ENCODE measurements at places on chromosomes 3 and 15.
A peak's percentile ranks its signal among the peaks of the same experiment; 100 is the strongest.

- peak; percentile 87 for DNase-seq
Observed at GRCh38 chr3:20039765-20040547, at the start of gene KAT2B. Gene KAT2B (plus strand): TSS chr3:20040446. CDS start chr3:20040478, 32 bp downstream.

- no peak for DNase-seq
Observed at GRCh38 chr15:98981851-98982722, 25.5 kb downstream of the PGPEP1L start.

GRCh38 chr3:14307656-14308302, 94.6 kb upstream of the SLC6A6 start:
- DNase-seq, result no peak

GRCh38 chr15:77693576-77693975, 60.9 kb upstream of the LINGO1 start:
- no peak for DNase-seq

GRCh38 chr15:57820119-57820518, 113.6 kb downstream of the POLR2M start:
- no peak for DNase-seq

GRCh38 chr15:52288051-52288942, 7.3 kb downstream of the MYO5C start:
- DNase-seq, result no peak

- no peak for DNase-seq
Observed at GRCh38 chr15:25417604-25418003, 21.2 kb downstream of the UBE3A start.

DNA sequence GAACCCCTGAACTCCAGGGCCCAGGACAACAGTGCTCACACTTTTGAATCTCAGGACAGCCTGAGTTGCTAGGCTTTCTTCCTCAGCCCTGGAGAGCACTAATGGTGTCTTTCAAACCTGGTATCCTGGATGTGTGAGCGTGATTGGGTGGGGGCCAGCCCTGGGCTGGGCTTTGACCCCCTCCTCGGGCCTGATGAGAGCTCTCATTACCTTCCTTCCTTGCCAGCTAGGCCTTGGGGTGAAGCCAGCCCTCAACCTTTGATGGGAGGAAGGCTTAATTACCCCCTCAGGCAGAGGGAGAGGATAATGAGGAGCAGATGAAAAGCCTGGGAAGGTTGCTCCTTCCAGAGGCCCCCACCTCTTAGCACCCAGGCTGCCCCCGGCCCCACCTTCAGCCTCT, 31.1 kb upstream of the INSYN1 start:
- DNase-seq, result no peak

DNA sequence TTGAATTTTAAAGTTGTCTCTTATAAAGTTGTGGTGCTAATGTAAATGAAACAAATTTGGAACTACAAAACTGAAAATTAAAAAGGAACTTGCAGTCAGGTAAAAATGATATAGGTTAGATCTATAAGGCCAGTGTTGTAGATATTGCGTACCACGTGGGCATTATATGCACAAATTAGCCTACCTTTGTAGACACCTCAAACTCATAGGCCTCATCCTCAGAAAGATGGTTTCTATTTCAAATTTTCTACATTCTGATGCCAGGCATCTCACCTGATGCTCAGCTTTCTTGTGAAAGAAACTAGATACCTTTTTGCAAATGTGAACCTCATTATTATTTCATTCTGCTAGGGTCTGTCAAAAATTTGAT, 25.6 kb downstream of the TMEM207 start:
- no peak for DNase-seq

DNA sequence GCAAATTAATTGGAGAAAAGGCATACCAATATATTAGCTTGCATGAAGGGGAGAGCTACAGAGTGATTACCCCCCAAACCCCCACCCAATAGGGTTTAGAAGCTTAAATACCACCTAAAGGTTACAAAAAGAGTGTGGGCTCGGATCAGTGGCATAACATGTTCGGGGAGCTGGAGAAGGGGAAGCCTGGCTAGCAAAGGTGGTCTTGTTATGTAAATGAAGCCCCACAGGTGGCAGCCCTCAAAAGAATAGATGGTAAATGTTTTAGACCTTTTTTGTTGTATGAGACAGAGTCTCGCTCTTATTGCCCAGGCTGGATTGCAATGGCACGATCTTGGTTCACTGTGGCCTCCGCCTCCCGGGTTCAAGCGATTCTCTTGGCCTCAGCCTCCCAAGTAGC, 10.9 kb upstream of the PXK start:
- no peak for DNase-seq

DNA sequence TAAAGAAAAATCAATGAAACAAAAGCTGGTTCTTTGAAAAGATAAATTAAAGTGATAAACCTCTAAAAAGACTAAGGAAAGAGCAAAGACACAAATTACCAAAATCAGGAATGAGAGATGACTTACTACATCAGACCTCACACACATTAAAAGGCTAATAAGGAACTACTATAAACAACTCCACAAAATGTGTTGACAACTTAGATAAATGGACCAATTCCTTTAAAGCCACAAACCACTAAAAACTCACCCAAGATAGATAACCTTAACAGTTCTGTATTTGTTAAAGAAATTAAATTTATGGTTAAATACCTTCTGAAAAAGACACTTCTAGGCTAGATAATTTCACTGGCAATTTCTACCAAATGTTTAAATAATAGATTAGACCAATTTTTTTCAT, 170.4 kb downstream of the SMAD6 start:
- no peak for DNase-seq

DNA sequence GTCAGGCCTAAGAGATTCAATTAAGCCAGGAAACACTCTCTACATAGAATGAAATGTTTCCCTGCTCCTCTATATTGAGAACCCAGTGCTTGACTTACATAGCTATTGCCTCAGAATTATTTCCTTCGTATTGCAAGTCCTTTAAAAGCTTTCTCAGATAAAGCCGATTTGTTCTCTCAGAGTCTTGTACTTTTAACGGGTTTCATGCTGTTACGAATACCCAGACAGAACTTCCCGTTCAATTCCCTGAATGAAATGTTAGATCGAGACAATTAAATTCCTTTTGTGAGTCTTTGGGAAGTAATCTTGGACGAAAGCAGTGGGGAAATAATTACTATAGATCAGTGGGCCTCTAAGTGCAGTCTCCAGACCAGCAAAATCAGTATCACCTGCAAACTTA, 102.8 kb upstream of the CHL1 start:
- no peak for DNase-seq

DNA sequence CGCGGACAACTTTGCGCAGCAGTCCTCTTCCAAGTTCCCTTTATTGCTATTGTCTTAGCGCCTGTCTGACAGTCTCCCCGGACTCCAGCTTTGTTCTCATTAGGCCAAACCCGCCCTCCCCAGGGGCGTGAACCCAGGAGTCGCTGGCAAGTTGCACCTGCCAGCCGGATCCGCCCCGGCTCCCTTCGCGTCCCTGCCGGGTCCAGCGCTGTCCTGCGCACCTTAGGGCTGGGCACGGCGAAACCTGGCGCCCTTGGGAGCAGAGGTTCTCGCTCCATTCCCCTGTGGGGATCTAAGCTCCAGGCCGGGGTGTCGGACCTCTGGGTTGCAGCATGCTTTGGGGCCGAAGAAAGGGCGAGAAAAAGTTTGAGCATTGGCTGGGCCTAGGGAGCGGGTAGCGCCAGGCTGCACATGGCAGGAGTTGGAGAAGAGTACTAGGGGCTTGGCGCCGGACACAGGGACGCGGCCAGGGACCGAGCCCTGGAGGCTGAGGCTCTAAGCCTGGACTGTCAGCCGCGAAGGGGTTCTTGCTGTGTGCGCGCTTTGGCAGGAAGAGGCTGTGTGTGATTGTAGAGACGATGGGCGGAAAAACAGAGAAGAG, 335.1 kb upstream of the THRB start:
- DNase-seq, result no peak

GRCh38 chr3:10460951-10461545, 44.3 kb downstream of the ATP2B2 start:
- DNase-seq, result no peak

DNA sequence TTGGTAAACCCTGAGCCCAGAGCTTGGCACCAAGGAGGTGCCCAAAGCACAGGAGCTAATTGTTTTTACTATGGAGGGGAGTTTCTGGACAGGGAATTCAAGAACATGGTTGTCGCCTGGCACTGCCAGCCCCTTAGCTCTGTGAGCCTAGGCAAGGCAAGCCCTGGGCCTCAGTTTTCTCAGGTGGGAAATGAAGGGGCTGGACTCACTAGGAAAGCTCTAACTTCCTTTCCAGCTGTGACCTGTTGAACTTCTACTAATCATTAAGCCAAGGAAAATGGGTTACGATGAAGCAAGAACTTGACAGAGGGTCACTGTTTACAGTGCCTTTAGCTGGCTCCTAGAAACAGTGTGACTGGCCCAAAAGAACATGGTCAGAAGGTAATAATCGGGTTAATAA, 277.2 kb downstream of the SHQ1 start:
- DNase-seq, result no peak

DNA sequence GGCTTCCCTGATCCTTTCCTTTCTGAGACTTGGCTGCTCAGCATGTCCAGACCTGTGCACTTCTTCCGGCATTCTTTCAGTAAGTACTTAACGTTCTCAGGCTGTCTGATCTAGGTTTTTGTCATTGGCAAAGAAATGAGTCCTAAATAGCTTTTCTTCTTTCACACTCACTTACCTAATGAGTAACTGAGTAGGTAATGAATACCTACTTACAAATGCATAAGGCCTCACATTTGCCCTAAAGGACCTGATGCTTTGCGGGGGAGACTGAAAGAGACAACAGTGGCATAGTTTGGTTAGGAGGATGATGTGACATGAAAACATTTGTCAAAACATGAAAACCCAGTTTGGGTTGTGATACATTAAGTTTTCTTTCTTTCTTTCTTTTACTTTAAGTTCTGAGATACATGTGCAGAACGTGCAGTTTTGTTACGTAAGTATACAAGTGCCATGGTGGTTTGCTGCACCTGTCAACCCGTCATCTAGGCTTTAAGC, 516.7 kb upstream of the CFAP20DC start:
- DNase-seq, result no peak

- peak; percentile 64 for DNase-seq
Observed at GRCh38 chr3:128316481-128316891, 150.2 kb downstream of the DNAJB8 start.

DNA sequence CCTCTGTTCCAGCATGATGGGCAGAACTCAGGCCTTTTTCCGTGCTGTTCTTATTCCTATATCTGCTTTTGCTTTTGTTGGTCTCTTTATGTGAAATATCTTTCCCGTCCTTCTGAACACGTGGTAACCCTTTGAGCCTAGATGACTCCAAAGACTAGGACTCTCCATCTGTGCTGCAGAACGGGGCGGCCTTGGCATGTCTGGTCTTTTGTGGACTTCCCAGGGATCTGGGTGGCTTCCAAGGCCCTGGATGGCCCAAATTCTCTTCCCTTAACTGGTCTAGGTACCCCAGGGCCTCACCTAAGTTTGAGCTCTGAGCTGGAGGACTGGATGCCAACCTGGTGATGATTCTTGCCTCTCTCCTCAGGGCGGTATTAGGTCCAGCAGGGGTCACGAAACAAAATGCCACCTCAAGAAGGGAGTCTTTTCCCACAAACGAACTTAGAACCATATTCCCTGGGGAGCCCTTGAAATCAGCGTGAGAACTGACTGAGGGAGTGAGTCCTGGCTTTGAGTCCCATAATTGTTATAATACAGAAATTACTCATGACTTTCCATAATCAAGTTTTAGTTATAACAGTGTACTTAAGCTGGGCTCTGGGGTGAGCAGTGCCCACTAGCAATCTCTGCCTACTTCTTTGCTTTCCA, 13.8 kb downstream of the TLNRD1 start:
- DNase-seq, result no peak

DNA sequence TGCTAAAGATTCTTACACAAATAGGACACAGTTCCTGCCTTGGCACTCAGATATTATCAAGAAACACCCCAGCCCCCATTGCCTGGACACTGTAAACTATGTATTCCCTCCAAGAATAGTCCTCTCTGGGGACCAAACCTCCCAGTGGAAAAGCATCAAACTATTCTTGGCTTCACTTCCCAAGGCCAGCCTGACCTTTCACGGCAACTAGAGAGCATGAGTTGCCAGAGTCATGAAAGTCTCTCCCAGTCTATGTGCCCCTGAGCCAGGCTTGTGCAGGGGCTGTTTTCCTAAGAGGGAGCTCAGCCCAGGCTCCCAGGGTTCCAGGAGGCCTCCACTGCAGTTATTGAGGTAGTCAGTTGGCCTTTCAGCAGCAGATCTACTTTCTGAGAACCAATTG, 251.9 kb upstream of the TGFBR2 start:
- no peak for DNase-seq

GRCh38 chr15:42215913-42216829, 8.1 kb upstream of the VPS39 start:
- no peak for DNase-seq

DNA sequence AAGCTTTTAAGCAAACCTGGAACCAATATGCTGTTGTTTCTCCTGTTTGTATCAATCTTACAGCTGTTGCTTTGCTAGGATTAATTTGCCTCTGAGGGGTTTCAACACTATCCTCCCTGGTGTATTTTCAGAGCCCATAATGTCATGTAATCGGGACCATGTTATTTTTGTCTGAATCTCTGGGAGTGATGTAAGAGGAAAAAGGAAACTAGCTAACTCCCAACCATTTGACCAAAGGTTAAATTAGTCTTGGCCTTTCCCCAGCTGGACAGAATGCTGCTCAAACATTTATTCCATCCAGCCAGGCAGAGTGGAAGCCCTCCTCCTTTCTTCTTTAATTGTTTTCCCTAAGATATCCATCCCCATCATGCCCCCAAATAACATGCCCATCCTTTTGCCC, 142.2 kb downstream of the ALDH1A2 start:
- DNase-seq, result no peak

GRCh38 chr15:45320581-45321205, 57.7 kb downstream of the GATM start:
- no peak for DNase-seq

GRCh38 chr15:80497221-80497620, 93.0 kb downstream of the ARNT2 start:
- DNase-seq, result no peak

DNA sequence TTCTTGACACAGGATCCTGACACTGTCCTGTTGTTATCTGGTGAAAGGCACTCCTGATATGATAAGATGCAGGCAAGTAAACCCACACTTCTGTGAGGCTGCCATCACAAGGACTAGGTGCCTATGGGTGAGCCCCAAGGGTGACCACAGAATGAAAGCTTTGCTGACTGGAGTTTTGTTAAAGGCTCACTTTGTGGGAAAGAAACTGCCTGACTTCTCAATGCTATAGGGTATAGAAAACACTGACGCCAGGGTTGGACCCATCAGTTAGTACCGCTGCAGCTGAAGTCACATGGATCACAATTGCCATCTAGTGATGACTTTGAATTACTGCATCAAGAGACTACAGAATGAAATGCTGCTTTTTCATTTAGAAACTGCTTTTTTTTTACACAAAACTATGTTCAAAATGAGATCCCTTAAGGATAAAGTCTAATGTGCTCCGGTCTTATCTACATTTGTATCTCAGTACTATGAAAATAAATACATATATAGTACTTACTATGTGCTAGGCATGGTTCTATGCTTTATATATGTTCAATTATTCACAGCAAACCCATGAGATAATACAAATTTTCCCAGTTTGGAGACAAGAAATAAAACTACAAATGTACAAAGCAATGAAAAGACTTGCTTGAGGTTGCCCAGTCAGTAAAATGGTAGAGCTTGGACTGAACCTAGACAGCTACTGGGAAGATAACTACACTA, 64.2 kb upstream of the CMSS1 start:
- DNase-seq, result no peak

All from CD8-positive, alpha-beta memory T cell (primary cell).